Activated T-helper 2 cell treated with anti-CD3 and anti-CD28 coated beads, Interferon-gamma antibody, Interleukin-2, Interleukin-4, amounts not matched to agents 10 μg/mL and 5 μg/mL and 100 μg/mL, durations not matched to agents 14 hours and 24 hours and 36 hours (primary cell): ENCODE measurements at places on chromosomes 4 and X.

GRCh38 chr4:99438405-99438780, 3.3 kb upstream of the ADH7 start:
- H3K27me3 ChIP-seq, result peaks cover 8% of the 10 kb centered on the region
- no peak overlapping the region for H3K4me3 ChIP-seq
- DNase-seq, result no peak

DNA sequence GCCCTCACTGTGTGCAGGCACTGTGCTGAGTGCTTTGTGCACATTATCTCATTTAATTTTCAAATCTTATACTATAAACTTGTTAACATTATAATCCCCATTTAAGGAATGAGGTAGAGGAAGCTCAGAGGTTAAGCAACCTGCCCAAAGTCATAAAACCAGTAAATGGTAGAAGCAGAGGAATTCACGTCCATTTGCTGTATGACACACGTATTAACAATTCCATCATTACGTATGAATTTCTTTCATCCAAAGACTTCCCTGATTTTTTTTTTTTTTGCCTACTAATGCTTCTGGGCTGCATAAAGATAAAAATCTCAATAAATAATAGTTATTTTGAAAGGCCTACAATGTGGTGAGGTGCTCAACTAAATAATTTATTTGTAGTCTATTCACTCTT, 64.5 kb upstream of the H2AZ1 start:
- H3K36me3 ChIP-seq, result no peaks in the 10 kb centered on the region
- DNase-seq, result no peak
- H3K4me3 ChIP-seq, result no peak overlapping the region
- H3K4me1 ChIP-seq, result peaks cover 2% of the 10 kb centered on the region
- H3K27ac ChIP-seq, result no peak overlapping the region

DNA sequence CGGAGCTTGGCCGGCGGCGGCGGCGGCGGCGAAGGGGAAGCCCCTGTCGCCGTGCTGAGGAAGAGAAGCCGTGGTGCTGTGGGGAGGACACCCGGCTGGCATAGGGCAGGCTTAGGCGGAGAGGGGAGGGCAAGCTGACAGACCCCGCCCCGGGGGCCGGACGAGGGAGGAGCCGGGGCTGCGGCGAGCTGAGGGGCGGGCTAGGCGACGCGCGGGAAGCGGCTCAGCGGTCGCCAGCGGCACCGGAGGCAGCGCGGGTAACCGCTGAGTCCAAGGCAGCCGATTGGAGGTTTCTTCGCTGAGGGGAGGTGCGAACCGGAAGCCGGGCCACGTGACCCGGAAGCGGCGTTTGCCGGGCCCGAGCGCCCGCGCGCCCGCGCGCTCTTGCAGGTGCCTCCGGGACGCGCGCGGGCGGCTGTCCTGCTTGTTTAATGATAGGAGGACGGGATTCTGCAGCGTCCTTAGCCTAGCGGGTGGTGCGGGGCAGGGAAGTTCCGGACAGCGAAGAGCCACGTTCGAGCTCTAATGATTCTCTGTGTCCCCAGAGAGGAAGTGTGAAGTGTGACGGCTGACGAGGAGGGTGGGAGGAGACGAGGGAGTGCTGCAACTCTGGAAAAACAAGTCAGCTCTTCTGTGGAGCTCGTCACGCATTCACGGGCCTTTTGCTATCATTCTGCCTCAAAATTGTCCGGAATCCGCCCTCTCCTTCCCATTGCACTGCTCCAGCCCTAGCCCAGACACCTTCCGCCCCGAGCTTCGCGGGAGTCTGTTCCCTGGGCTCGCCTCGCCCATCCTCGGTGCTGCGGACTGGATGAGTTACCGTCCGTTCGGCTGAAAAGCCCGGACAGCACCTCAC, at the start of gene AP1S2:
AP1S2 (minus strand) TSS at position 102 of the 856 bp plus-strand sequence. CDS start 2,289 bp downstream, outside the sequence.
- peaks cover 18% of the 10 kb centered on the region for H3K4me1 ChIP-seq
- DNase-seq, result peak; percentile 90
- H3K27me3 ChIP-seq, result no peaks in the 10 kb centered on the region
- peak within 1 kb of the TSS; percentile 90 for H3K27ac ChIP-seq
- H3K36me3 ChIP-seq, result peaks cover 25% of the 10 kb centered on the region

DNA sequence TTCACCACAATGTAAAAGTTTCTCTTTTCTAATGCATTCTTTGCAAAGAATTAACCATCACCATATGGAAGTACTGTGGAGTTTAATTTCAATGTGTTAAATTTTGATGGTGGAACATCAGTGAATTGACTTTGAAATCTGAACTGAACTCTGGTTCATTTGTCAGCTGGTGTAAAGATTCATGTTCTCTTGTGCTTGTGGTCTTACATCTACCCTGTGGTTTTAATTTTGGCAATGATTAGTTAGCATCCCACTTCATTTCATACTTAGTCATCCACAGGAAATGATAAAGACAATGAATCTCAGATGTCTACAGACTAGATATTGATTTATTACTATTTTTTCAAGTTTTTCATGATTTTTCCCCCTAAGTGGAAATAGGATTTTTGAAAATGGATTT, 77.8 kb downstream of the GRID2 start:
- H3K27me3 ChIP-seq, result no peaks in the 10 kb centered on the region
- no peak for DNase-seq
- no peaks in the 10 kb centered on the region for H3K4me1 ChIP-seq
- H3K27ac ChIP-seq, result no peak overlapping the region

DNA sequence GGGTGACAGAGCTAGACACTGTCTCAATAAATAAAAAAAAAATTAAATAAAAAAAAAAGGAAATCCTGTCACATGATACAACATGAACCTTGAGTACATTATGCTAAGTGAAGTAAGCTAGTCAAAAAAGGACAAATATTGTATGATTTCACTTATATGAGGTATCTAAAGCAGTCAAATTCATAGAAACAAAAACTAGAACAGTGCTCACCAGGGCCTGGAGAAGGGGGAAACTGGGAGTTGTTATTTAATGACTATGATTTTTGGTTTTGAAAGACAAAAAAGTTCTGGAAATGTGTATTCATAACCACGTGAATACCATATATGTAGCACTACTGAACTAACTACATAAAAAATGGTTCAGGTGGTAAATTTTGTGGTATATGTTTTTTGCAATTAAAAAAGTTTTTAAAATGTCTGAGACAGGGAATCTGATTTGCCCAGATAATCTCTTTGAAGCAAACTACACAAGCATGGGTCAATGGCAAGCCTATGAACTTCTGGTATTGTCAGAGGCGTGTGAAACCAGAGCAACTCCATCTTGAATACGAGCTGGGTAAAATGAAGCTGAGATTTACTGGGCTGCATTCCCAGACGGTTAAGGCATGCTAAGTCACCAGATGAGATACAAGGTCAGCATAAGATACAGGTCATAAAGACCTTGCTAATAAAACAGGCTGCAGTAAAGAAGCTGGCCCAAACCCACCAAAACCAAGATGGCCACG, 42.3 kb downstream of the ANAPC10 start:
- H3K4me3 ChIP-seq, result no peak overlapping the region
- no peaks in the 10 kb centered on the region for H3K27me3 ChIP-seq
- no peak for DNase-seq
- H3K36me3 ChIP-seq, result peaks cover 22% of the 10 kb centered on the region

DNA sequence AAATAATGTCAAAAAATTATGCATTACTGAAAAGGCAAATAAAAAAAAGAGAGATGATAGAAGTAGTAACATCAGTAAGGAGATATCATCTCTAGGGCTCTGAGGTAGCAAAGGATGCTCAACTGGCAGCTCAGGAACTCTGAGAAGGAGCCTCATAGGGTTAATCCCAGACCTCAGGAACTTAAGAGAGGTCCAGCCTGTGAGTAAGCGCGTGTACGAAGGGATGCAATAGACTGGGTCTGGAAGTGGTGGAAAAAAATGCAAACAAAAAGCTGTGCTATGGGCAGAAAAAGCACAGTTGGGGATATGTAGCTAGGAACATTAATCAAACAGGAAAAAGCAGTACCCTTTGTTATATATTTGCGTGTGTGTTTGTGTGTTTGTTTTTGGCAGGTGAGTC, 282.0 kb downstream of the GALNTL6 start:
- H3K36me3 ChIP-seq, result no peaks in the 10 kb centered on the region
- H3K27ac ChIP-seq, result no peak overlapping the region
- no peak overlapping the region for H3K4me3 ChIP-seq
- DNase-seq, result no peak

DNA sequence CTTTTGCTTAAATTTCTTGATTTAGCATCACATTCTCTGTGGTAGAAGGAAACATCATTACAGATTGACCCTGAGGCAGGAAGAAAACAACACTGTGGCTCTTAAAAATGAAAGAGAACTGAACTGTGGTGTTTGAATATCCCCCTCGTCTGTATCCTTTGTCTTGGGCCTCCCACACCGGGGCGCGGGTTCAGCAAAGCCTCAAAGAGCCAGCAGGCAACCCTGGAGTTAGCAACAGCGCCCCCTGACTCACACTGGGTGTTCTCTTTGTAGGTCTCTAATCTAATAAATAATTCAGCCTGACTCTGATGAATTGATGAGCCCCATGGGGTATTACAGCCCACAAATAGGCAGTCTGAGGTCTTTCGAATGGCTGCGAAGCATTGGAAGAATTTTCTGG, 46.1 kb upstream of the CTSO start:
- no peak overlapping the region for H3K4me3 ChIP-seq
- H3K27me3 ChIP-seq, result no peaks in the 10 kb centered on the region
- DNase-seq, result no peak
- H3K27ac ChIP-seq, result no peak overlapping the region
- no peaks in the 10 kb centered on the region for H3K36me3 ChIP-seq

GRCh38 chr4:61373901-61374440, 173.8 kb downstream of the ADGRL3 start:
- H3K4me3 ChIP-seq, result no peak overlapping the region
- H3K4me1 ChIP-seq, result no peaks in the 10 kb centered on the region
- no peaks in the 10 kb centered on the region for H3K27me3 ChIP-seq
- H3K36me3 ChIP-seq, result no peaks in the 10 kb centered on the region
- DNase-seq, result no peak

DNA sequence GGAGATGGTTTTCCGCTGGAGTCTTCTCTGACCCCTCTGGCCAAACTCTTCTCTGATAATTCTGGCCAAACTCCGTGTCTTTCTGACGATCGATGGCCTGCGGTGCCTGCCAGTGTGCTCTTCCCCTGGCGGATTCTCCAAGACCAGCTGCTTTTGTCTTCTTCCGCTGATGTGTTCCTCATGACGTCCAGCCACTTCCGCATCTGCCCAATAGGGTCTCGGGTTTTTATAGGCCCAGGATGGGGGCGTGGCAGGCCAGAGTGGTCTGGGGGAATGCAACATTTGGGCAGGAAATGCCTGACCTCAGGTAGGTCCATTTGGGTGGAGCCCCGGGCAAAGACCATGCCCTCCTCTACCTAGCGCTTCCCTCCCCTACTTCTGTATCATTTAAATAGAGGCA, 1542.1 kb downstream of the STIM2 start:
- DNase-seq, result no peak
- no peaks in the 10 kb centered on the region for H3K27me3 ChIP-seq
- H3K4me3 ChIP-seq, result no peak overlapping the region
- H3K4me1 ChIP-seq, result no peaks in the 10 kb centered on the region

GRCh38 chrX:132461886-132462285, 27.0 kb downstream of the MBNL3 start:
- DNase-seq, result no peak
- no peaks in the 10 kb centered on the region for H3K27me3 ChIP-seq
- H3K27ac ChIP-seq, result no peak overlapping the region

DNA sequence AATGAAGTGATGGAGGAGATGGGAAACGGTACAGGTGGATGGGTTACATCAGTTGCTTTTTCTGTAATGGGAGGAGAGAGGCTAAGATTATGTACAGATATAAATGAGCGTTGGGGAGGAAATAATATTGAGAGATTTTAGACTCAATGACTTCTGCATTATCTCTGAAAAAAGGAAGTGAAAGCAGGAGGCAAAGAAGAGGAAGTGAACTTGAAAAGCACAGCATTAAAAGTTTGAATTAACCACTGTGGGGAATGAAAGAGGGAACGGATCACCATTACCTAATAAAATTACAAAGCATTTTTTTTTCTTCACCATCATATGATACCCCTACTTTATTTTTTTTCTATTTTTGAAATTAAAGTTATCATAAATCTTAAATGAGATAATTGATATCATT, 1025.5 kb downstream of the RPA4 start:
- H3K27me3 ChIP-seq, result no peaks in the 10 kb centered on the region
- no peaks in the 10 kb centered on the region for H3K36me3 ChIP-seq
- H3K27ac ChIP-seq, result no peak overlapping the region

DNA sequence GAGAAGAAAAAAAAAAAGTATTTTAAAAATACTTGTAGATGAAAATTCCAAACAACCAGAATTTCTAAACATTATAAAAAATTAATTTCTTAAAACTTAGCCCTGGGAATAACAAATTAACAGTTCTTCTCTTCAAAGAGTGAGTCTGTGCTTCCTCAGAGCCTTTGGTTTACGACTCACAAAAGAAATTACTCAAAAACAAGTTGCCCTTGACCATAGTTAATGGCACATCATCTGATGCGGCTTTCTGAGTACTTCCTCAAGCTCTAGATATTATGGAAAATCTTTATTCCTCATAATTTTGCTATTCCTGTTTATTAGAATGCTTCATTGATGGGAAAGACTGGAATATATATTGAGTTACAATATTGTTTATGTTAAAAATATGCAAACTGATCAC, 23.7 kb downstream of the TAPT1 start:
- no peak overlapping the region for H3K4me3 ChIP-seq
- peaks cover 17% of the 10 kb centered on the region for H3K36me3 ChIP-seq
- DNase-seq, result no peak
- H3K27me3 ChIP-seq, result no peaks in the 10 kb centered on the region
- H3K27ac ChIP-seq, result no peak overlapping the region
- peaks cover 29% of the 10 kb centered on the region for H3K4me1 ChIP-seq

- H3K4me3 ChIP-seq, result no peak overlapping the region
- H3K36me3 ChIP-seq, result no peaks in the 10 kb centered on the region
- H3K27ac ChIP-seq, result no peak overlapping the region
- DNase-seq, result no peak
Measured at GRCh38 chr4:185933078-185933581, 121.1 kb upstream of the SORBS2 start.

DNA sequence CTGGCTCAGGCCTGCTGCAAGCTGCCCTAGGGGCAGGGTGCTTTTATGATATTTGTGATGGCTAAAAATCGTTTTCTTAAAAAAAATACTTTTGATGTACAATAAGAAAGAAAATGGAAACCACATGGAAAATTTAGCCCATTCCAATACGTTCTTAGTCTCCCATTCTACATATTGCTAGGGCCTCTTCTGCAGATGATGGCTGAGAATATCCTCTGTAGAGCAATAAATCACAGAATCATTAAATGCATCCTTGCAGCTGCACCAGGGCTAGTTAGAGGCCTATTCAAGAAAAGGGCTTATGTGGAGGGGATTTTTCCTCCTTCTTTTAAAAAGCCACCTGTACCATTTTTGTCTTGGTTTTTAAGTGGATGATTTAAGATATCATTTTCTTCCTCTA, 97.6 kb upstream of the C1GALT1C1 start:
- peaks cover 7% of the 10 kb centered on the region for H3K4me1 ChIP-seq
- no peak overlapping the region for H3K4me3 ChIP-seq
- H3K36me3 ChIP-seq, result no peaks in the 10 kb centered on the region
- H3K27ac ChIP-seq, result no peak overlapping the region

- H3K27ac ChIP-seq, result no peak overlapping the region
- H3K4me3 ChIP-seq, result no peak overlapping the region
- DNase-seq, result no peak
- H3K4me1 ChIP-seq, result no peaks in the 10 kb centered on the region
Measured at GRCh38 chr4:53943345-53944085, 120.9 kb downstream of the CHIC2 start.
